Glomerular endothelial cell (primary cell): ENCODE measurements at places on chromosomes 6 and 20.
A peak's percentile ranks its signal among the peaks of the same experiment; 100 is the strongest.

GRCh38 chr6:49550492-49551077 is at the start of gene C6orf141:
TSS of gene C6orf141 (plus strand) at chr6:49550668. CDS start at chr6:49550793, 125 bp downstream.
- DNase-seq, result no peak

DNA sequence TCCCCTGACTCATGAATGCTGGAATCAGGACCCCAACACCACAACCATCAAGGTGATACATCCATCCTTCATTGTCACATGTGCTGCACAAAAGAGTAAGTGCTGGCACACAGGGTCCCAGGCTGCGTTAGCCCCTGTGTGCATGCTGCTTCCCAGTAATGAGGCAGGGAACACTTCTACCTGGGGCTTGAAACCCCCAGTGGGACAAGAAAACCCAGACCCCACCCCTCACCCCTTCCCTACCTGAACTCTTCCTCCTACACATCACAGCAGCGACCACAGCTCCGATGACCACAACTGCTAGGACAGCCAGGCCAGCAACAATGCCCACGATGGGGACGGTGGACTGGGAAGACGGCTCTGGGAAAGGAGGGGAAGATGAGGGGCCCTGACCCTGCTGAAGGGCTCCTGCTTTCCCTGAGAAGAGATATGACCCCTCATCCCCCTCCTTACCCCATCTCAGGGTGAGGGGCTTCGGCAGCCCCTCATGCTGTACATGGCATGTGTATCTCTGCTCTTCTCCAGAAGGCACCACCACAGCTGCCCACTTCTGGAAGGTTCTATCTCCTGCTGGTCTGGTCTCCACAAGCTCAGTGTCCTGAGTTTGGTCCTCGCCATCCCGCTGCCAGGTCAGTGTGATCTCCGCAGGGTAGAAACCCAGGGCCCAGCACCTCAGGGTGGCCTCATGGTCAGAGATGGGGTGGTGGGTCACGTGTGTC is 2.0 kb downstream of the HLA-B start:
- DNase-seq, result no peak

DNA sequence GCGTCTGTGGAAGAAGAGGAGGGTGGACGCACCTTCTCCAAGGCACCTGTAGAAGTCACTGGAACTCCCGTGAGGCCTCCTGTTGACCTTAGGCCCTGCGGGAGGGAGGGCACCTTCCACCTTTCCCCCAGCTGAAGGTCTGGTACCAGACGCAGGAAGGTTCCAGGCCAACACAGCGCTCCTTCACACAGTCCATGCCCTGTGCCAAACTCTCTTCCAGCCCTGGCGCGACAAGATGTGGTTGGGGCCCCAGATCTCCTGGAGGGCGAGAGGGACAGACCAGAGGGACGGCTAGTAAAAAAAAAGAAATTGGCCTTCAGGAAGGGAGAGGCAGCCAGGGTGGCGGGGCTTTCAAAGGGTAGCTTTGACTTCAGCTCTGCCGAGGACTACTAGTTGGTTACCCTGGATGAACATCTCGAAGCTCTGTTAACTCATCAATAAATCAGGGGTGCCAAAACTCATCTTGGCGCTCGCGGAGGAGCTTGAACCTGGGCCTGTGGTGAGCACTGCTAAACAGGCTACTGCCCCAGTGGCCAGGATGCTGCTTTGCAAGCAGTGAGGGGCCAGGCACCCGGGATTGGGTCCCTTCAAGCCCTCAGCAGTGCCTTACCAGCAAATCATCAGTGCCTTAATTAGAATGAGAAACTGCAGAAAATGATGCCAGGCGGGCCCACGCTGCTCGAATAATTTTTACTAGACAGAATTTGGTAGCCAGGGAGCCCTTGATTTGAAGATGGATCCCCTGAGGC is 14.9 kb downstream of the AARS2 start:
- no peak for DNase-seq

- DNase-seq, result peak; percentile 12
These were observed 613.7 kb upstream of the FLRT3 start for GRCh38 chr20:14951105-14951504.

- DNase-seq, result no peak
These were observed 28.3 kb downstream of the MRS2 start for GRCh38 chr6:24431045-24431451.

DNA sequence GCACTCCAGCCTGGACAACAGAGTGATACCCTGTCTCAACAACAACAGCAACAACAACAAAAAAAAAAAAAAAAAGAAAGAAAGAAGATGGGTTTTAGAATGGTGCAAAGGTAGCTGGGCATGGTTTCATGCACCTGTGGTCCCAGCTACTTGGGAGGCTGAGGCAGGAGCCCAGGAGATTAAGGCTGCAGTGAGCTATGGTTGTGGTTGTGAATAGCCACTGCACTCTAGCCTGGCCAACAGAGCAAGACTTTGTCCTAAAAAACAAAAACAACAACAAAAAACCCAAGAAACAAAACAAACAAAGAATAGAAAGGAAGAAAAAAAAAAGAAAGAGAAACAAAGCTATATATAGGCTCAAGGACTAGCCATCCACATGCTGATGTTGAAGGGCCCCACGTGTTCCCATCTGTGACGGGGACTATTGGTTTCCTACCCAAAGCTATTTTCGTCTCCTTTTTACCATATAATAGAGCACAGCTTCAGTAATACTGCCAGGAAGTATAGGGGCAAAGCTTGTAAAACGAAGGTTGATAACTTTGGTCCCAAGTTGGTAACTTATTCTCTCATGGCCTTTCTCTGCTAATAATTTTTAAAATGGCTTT is 7.9 kb upstream of the EEF1E1 start:
- no peak for DNase-seq

- DNase-seq, result no peak
These were observed 20.4 kb downstream of the PRSS16 start for GRCh38 chr6:27267857-27268434.

GRCh38 chr20:21146215-21146614 is 20.3 kb downstream of the KIZ start:
- no peak for DNase-seq

DNA sequence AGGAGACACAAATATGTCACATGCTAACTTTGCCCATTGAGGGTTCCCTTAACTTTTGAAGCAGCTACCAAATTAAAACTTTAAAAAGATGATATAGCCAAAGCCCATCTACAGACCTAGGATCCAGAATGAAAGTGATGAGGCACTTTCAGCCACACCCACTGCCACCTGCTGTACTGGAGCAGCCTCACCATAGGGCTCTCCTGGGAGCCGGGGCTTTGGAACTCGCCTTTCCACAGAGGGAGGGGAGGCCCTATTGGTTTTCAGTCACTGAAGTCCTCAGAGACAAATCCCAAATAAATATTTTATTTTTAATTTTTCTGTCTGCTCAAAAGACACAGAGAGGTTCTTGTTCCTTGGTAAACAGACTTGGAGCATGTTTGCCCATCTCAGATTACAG is 238.1 kb upstream of the TAB2 start:
- DNase-seq, result no peak

- no peak for DNase-seq
These were observed 12.5 kb upstream of the THBD start for GRCh38 chr20:23061734-23062561.

DNA sequence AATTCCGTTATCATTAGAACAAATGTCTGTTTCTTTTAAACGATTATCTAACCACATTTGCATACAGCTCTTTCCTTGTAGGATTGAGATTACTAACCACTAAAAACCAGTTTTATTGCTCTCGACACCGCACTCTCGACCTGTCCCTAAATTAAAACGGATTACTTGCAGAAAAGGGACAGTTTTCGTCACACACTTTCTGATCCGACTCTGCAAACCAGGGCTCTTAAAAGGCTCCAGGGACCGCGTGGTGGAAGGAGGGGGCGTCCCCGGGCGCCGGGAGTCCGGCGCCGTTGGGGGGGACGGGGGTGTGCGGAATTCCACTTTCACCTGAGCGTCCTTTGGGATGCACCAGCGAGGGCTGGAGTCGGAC is 731 bp downstream of the MAK start:
- no peak for DNase-seq

DNA sequence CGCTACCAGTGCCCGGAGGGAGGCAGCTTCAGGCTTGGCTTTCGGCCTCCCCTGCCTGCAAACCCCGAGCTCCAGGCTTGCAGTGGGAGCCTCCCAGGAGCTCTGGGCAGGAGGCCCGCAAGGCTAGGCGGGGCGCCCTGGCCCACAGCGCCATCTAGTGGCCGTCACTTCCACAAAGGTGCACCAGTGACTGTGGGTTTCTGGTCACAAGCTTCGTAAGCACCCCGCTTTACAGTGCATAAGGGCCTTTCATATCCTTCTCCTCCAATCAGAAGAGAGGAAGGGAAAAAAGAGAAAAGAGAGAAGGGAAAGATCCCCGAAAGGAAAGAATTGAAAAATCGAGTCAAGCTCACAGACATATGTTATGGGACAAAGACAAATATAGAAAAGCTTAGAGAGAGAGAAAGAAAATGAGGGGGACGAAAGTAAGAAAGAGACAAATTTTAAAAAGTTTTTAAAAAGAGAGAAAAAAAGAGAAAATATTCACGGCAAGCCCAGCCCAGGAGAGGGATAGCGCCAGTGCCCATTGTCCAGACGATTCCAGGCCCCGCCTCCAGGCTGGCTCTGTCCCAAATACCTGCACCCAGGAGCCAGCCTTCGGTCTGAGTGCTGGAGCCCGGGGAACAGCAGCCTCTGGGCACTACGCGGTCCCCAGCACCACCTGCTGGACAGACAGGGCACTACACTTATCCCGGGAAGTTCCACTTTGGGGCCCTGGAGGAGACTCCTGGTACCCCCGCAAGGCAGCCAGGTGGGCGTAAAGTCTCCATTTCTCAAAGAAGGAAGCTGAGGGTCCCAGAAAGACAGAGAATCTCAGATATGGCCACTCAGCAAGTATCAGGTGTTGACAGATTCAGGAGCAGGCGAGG is 207.1 kb downstream of the PREX1 start:
- peak; percentile 31 for DNase-seq

- no peak for DNase-seq
These were observed 23.9 kb upstream of the MICB start for GRCh38 chr6:31473780-31474761.
